ENCODE measurements at places on chromosomes 6 and 20. TPM values are rescaled to one million over a fixed set of nuclear protein-coding genes. Genes with fewer than 3 reads are reported as not detected.

DNA sequence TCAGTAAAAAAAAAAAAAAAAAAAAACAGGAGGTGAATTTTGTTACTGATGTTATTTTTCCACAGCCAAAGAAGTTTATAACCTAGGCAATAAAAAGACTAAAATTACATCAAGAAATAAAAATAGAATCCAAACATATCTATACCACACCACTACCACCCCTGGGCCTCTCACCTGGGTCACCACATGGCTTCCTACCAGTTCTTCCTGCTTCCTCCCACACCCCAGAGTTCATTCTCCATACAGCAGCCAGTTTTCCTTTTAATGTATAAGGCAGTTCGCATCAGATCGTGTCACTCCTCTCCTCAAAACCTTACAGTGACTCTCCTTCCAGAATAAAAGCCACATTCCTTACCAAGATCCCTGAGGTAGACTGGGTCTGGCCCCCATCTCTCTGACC is 23.9 kb downstream of the ROS1 start:
- no peak for DNase-seq

RAD21L1 gene
- total RNA-seq = not detected

GRCh38 chr20:25076731-25077609 is 5.0 kb downstream of the VSX1 start:
- DNase-seq = no peak

FOXA2 gene
- total RNA-seq = not detected

DNA sequence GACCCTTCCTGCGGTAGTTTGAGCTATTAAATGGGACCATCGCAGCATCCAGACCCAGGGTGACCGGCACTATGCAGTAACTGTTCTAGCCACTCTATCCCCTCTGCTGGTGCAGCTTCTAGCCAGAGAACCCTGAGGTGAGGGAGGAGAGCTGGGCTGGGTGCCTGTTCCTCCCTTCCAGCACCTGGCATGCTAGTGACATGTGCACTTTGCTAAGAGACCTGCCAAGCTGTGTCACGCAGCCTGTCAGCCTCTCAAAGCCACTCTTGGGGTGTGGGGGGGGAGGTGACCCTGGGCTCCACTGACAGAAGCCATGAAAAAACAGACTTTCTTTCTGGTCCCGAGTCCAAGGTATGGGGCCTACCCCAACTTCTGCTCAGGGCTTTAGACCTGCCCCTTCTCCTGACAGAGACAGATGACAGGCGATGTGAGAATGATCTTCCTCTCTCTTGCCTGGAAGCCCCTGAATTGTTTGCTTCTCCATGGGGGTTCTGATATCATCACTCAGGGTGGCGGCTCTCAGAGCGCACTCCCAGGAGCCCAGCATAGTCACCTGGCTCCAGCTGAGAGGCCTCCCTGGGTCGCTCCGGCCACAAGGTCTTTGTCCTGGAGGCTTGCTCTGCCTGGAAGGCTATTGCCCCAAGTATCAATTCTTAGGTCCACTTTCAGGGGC is 47.2 kb upstream of the MLN start:
- DNase-seq = no peak

GRCh38 chr6:141097471-141097870 is 1035.3 kb upstream of the GJE1 start:
- DNase-seq = no peak

DNA sequence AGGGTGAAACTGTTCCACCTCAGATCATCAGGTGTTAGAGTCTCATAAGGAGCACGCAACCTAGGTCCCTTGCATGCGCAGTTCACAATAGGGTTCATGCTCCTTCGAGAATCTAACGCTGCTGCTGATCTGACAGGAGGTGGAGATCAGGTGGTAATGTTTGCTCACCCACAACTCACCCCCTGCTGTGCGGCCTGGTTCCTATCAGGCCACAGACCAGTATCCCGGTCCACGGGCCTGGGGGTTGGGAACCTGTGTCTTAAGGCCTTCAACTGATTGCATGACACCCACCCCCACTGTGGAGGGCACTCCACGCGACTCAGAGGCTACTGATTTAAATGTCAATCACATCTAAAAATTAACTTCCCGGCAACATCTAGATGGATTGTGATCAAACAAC is 411.2 kb upstream of the SULF2 start:
- no peak for DNase-seq
